Activated naive CD4-positive, alpha-beta T cell treated with anti-CD3 and anti-CD28 coated beads, Interleukin-2, amount 50 U/mL, for 72 hours (primary cell): ENCODE measurements at places on chromosomes 6 and 20. TPM values are rescaled to one million over a fixed set of nuclear protein-coding genes. Genes with fewer than 3 reads are reported as not detected.

DNA sequence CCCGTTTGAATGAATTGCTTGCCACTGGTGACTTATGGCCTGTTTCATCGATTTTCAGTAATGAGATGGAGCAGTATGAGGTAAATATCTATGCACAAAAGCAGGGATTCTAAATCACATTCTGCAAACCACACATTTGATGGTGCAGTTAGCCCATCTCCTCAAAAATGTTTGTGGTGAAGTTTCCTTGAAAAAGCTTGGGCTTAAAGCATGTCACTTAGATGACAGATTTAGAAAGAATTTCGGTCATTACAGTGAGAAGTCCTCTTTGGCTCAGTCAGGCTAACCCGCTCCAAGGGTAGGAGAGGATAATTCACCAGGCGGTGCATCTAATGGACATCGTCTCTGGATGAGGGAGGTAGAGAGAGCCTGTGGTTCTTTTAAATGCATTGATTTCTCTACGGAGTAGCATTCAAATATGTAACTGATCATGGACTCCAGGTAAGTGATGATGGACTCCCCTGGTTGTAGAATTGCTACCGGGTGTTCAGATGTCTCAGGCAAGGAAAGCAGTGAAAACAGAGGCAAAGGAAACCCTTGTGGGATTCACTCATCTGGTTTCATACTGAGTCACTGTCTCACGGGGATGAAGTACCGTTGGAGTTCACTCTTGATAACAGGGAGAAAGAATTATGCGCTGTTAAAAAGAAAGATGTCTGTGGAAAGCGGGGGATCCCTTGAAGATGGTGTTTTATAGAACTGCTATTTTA, 65.3 kb downstream of the AIG1 start:
- no peak for DNase-seq

DNA sequence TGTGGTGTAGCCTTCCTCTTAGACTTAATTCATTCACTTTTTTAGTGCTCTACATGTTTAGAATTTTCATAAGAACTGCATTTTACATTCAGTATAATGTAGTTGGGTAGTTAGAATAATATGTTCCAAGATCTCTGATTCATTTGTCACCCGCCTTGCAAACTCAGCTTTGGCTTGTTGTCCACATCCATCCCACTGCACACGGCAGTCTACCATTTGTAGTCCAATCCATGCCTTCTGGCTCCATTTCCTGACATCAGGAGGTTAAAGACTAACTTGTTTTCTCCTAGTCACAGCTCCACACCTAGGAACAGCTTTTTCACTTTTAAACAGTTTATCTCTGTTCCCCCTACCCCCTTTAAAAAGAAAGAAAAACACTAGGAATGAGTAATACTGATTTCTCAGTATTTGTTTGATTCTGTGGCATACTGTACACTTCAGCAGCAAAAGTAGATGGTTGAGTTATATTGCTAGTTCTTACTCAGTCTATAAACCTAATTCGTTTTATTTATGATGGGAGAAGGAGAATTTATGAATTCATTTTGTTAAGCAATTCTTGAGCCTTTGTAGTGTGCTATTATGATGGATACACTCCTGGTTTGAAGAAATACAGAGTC, 180.9 kb downstream of the ARID1B start:
- no peak for DNase-seq

C6orf58 gene
- total RNA-seq, result not detected

LHFPL5 gene
- total RNA-seq, result not detected

- DNase-seq, result no peak
These were observed 123.3 kb upstream of the PHACTR3 start for GRCh38 chr20:59481067-59481466.

GRCh38 chr6:31708224-31708623, 1.6 kb downstream of the LY6G6F start:
- DNase-seq, result no peak

GRCh38 chr6:40308533-40309306, 278.4 kb downstream of the LRFN2 start:
- no peak for DNase-seq

GRCh38 chr6:52336919-52337561, 24.9 kb upstream of the PAQR8 start:
- DNase-seq, result no peak

GRCh38 chr20:57379263-57379647, 11.9 kb upstream of the RBM38 start:
- no peak for DNase-seq

GRCh38 chr6:164101859-164102258, 687.3 kb downstream of the QKI start:
- no peak for DNase-seq

- no peak for DNase-seq
These were observed 217.4 kb upstream of the EYS start for GRCh38 chr6:65924411-65924810.

HLA-DPA1 gene
- 45.8 TPM for total RNA-seq

LBP gene
- total RNA-seq, result not detected

- no peak for DNase-seq
These were observed 176.2 kb downstream of the ISM1 start for GRCh38 chr20:13397300-13397724.

GRCh38 chr6:169558378-169558773, 143.5 kb downstream of the WDR27 start:
- DNase-seq, result no peak

GRCh38 chr20:9966966-9967365, 67.8 kb upstream of the ANKEF1 start:
- DNase-seq, result no peak

DNA sequence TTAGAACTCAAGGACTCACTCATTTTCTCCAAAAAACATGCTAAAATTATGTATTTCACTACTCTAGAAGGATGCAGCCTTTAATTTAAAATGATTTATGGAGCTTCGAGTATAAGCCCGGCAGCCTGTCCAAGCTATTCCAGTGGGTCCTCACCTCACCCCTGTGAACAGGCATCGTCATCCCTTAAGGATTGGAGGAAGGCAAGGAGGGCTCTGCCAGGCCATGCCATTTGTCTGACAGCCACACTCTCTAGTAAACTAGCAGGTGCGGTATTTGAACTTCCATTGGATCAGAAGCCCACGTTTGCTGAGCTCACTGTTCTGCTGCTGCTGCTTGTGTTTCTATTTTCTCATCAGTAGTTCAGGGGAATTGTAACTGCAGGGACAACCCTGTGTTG, 39.8 kb upstream of the NAA20 start:
- no peak for DNase-seq

DNA sequence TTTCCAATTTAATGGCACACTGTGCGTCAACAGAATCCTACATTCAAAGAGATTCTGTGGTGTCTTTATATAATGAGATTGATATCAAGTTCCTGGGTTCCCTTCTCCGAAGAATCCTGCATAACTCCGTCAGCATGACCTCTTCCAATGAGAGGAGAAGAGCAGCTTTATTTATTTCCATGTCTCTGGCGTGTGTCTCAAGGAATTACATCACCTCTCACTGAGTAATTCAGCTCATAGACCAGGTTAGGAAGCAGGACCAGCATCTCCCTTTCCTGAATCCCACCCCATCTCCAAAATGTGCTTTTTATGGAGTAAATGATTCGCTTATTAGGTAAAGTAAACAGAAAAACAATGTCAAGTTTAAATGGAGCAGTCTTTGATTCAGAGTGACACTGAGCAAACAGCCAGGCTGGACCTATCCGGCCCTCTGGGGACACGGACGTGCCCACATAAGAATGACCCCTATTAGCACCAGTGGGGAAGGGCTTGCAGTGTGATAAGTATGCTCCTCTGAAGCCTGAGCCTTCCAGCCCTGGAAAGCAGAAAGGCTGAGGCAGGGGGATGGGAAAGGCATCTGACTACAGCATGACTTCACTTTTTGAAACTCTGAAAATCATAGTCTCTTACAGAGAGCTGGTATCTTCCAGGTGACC, 165.2 kb downstream of the CLIC5 start:
- DNase-seq, result no peak

GLP1R gene
- 0.32 TPM for total RNA-seq

- DNase-seq, result no peak
These were observed 252.2 kb upstream of the BMP2 start for GRCh38 chr20:6515261-6515660.

GRCh38 chr6:166307082-166308032, 835 bp downstream of the PRR18 start:
- DNase-seq, result no peak

DNA sequence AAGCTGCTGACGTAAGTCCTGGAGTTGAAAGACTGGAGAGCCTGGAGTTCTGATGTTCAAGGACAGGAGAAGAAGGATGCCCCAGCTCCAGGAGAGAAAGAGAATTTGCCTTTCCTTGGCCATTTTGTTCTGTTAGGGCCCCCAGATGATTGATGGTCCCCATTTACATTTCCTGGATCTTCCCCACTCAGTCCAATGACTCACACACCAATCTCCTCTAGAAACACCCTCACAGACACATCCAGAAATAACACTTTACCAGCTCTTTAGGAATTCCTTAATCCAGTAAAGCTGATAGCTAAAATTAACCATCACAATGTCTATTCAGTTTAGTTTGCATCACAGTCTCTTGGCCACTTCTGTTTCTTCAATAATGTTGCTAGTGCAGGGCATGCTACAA, 260.2 kb upstream of the IRAK1BP1 start:
- no peak for DNase-seq

DNA sequence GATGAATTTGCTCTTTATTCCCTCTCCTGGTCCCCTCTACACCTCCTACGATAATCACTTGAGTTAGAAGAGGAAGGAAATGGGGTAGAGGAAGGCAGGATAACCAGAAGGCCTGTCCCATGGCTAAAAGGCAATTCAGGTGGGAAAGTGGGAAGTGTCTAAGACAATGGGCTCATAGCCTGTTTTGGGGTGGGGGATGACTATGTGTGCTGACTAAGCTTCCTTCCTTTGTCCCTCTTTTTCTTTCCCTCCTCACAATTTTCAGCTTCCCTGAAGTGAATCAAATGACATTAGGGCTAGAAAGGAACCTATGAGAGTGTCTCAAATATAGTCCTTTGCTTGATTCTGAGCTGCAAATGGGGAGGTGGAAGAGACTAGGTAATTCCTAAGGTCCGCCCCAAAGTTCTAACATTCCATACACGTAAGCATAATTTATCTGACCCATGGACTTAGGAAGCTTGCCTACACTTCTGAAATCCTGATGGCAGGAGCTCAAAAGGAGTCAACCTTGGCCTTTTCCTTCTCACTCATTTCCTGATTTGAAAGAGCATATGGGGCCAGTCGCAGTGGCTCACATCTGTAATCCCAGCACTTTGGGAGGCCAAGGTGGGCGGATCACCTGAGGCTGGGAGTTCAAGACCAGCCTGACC, 24.3 kb downstream of the EDEM2 start:
- no peak for DNase-seq

DNA sequence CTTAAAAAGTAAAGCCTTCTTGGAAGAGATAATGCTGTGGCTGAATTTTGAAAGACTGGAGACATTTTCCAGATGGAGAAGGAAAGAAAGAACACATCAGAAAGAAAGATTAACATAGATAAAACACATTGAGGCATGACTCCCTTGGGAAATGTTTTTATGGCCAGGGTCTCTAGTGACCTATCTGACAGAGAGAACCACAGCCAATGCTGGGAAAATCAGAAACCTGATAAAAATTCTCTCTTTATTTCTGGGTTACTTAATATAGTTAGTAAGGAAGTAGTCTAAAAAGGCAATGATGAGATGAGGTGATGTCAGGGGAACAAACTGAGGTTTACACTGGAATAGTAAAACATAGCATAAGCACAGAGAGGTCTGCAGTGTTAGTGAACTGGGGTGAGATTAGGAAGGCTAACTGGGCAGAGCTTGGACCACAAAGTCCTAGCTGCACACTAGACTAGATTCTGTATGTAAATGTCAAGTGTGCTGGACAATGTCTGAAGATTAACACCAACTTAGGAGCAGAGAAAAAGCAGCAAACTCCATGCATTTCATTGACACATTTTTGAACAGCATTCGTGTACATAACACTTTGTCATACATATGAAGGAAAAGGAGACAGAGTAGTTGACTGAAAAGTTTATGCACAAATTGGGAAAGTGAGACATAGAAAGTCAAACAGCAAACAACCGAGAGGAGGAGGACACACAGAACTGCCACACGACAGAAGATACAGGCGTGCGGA, 31.0 kb downstream of the ELOVL2 start:
- DNase-seq, result no peak

DNA sequence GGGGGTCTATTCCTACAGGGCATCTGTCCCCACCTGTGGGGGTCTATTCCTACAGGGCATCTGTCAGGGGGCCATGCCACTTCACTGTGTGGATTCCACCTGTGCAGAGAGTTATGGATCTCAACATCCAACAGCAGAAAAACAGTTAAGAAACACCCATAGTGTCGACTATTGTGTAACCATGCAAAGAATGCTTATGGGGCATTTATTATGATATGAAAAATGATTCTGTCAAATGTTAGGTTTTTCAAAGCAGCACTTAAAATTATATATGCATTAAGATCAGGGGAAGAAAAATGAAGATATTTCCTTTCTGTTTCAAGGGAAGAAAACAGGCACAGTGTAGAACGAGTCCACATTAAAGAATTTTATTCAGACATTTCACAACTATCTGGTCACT, 2.9 kb downstream of the GPR31 start:
- DNase-seq, result no peak

SLC17A2 gene
- total RNA-seq, result 0.50 TPM

- DNase-seq, result no peak
These were observed 95.9 kb upstream of the PTPRK start for GRCh38 chr6:128616342-128616741.

APOM gene
- 2.6 TPM for total RNA-seq

DNA sequence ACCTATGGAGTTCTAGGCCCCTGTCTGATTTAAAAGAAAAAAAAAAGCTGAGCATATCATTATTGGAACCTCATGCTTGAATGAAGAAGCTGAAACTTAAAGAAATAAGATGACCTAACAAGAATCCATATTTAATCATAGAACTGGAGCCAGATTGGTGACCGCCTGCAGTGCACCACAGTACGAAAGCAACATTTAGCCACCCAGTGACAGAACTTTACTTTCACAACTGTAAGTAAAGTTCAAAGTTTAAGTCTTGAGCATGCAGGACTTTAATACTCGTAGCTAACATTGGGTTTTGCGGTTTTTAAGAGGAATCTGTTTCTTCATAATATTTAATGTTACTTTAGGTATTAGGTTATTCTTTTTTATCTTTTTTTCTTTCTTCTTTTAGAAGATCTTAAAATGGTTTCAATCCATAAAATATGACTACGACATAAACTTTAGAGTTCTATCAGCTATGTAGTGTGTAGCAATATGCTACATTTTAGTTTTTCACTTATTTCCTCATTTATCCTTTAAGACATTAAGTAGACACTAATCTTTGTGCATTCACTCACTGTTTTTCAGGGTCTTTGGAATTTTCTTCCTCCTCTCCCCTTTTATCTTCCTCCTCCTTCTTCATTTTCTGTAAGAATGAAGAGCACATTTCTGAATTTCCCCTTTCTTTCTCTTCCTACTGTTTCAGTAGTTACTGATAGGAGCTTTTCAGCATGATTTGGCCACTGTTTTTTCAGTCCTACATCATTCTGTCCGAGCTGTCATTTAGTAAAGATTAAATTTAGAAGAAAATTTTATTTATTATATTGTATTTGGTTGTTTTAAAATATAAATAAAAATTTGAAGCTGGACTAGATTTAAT, 514.1 kb downstream of the GRIK2 start:
- no peak for DNase-seq

LTV1 gene
- 24.8 TPM for total RNA-seq
